ENCODE measurements at places on chromosomes 5 and 9. TPM values are rescaled to one million over a fixed set of nuclear protein-coding genes. Genes with fewer than 3 reads are reported as not detected.

- peak; percentile 50 for DNase-seq
Measured at GRCh38 chr9:33466565-33467495, 6.9 kb downstream of the NOL6 start.

DNA sequence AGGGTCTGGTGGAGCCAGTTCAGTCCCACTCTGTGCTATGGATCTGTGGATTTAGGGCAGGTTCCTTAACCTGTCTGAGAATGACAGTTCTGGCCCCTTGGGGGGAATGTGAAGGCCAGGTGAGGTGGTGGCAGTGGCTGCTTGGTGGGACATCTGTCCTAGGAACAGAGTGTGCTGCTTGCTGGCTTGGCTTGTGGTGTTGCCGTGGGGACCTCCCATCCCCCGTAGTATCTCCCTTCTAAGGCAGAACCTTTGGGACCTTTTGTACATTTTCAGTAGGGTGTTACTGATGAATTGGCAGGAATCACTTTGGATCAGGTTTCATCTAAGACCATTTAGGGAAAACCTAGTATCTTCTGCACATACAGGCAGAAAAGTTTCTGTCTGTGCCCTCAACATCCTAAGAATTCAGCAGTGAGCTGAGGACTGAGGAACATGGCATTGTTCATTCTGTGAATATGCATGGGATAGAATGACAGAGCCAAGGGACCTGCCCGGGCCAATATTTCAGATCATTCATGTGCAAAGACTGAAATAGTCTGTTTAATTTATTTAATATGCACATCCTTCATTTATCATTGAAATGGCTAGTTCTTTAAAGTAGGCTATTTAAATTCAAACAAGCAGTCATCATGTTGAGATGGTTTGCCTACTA lies 64.6 kb downstream of the WNK2 start:
- DNase-seq, result no peak

- no peak for DNase-seq
Measured at GRCh38 chr9:95499847-95500246, 16.9 kb downstream of the PTCH1 start.

DNA sequence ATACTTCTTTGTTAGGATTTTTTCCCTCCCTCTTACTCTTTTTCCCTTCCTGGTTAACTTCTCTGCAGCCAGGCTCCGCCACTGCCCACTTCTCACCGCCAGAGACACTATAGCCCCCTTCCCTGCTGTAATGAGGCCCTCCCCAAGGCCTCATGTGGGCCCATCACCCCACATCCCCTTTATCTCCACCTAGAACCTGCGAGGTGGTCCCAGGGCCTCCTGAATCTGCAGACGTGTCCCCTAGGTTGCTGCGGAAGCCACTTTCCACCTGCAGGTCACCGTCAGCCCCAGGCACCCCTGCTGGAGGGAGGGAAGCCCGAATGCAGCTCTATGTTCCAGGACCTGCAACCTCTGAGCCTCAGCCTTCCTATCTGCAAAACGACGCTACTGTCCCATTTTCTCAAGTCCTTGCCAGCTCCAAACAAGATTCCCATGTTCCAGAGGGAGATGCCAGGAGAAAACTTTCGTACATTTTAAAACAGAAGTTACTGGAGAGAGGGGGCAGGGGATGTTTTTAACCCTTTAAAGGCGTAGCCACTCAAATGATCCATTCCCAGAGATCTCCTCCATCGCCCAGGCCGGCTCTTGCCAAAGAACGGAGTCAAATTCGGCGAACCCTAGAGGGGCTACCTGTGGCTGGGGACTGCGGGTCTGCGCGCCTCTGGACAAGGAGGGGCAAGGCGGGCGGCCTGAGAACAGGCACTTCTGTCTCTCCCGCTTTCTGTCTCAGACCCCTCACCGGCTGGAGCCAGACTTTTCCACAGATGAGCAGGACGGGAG lies 929 bp downstream of the SH3PXD2B start:
- DNase-seq, result no peak

GRCh38 chr5:50699737-50700136 lies 33.3 kb downstream of the PARP8 start:
- DNase-seq, result no peak

- no peak for DNase-seq
Measured at GRCh38 chr5:73673161-73673591, 47.2 kb downstream of the ARHGEF28 start.

- no peak for DNase-seq
Measured at GRCh38 chr5:52893863-52894262, 95.3 kb upstream of the ITGA2 start.

DNA sequence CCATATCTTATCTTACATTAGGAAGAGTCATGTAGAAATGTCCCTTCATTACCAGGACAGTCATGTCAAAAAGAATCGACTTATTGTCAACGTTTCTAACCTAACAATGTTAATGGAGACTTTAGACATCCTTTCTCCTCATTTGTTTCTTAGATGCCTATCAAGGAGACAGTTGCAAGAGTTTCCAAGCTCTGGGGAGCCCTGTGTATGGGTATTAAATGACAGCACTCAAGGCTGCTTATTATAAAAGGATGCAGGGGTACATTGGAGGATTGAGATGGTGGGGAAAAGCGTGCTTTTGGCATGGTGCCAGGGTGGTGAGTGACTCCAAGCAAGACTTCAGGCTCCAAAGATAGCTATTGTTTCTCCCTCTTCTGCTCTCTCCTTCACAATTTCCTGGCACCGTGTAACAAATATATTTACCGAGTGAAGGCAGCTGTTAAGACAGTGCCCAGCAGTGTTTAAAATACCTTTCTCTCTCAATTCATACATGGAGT lies 461.3 kb upstream of the CLINT1 start:
- DNase-seq, result no peak

DNA sequence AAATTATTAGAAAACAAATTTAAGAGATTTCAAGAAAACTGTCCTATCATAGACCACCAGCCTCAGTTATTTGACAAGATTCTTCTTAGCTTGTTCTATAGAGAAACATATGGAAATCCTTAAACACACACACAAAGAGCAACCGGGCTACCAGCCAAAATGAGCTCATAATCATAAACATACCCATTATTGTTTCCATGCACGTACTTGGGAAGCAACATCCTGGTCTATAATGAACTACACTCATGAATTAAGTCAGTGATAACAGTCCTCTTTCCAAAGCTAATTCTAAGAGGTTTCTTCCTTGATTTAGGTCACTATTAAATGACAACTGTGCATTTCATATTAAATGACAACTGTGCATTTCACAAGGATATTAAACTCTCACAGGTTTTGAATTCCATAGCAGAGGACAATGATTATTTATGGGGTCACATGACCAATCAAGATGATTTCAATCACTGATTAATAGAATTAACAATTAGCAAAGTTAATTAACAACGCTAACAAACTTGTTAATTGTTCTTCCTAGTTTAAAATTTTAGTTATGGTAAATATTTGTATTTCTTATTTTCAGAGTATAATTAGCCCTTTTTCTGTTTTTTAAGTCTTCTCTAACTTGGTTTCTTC lies 77.0 kb downstream of the OXCT1 start:
- no peak for DNase-seq

DNA sequence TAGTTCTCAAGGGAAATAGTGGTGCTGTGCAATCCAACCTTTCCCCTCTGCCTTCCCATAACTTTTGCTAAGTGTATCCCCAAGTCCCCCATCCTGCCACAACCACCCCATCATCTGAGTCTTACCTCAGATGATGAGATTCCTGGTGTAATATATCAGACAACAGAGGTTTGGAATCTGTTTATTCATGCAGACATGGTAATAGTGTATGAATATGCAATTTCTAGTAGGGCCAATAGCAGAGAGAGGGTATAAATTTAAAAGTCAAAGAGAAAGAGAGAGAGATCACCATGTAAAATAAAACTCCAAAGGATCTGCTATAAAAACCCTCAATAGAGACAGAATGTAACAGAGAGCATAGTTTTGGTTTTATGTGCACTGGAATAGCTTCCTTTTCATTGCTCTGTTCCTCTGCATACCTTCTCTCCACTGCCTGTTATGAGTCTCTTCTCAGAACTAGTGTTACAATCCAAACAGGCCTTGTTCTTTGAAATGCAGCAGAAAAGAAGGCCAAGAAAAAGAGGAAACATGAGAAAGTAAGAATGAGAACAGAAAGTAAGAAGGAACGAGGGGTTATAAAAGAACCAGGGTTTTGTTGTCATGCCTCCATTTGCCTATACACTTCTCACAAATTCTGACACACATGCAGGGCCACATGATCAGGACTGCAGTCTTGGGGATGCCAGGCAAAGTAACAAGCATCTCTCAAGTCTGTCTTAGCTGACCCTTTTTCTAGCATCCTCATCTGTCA lies 278.0 kb downstream of the CETN3 start:
- DNase-seq, result no peak

DNA sequence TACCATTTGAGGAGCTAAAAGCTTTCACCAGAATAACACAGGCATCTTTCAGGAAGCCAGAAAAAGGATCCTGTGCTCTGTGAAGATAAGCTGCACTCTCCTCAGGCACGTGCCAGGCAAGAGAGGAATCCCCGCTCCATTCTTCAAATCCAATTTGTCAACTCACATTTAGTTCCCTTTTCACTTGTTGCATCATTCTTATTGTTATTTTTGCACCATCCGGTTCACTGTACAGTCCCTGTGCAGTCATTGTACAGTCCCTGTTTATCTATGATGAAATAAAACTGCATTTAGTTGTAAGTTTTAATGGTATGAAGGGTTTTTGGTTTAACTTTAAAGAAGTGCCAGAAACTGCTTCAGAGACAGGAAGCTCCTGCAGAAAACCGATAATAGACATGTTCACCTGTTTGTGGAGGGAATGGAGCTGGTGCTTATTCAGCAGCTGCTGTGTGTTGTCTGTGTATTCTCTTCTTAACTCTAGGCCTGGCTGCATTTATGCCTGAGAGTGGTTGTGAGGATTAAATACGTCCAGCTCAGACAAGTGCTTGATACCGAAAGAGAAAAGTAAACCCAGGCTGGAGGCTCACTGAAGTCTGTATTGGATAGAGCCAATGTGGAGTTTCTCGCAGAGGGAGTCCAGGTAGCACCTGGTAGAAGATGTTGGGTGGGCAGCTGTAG lies 22.4 kb downstream of the IFNW1 start:
- no peak for DNase-seq

GRCh38 chr5:87210743-87211142 lies 56.9 kb upstream of the RASA1 start:
- DNase-seq, result no peak

GRCh38 chr9:1717882-1718281 lies 297.3 kb upstream of the SMARCA2 start:
- no peak for DNase-seq

GRCh38 chr9:84620338-84620737 lies 49.2 kb upstream of the NTRK2 start:
- no peak for DNase-seq

GRCh38 chr9:33202552-33203201 lies 35.5 kb upstream of the B4GALT1 start:
- peak; percentile 41 for DNase-seq

DNA sequence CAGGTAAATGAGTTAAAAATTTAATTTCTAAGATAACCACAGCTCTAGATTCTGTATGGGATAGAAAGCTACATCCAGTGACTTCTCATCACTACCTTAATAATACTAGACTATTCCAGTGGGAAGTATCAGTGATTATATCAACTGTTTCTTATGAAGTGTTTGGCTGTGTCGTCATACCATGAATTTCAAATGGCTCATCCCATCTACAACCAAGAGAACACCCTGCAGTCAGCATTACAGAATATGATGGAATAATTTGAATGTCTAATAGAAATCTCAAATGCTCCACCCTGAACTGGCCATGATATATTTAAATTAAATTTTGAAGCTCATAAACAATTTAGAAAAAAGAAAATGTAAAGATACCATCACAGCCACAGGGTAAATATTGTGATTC lies 245.0 kb downstream of the ADAMTSL1 start:
- DNase-seq, result no peak

The KCNV2 gene
- not detected for total RNA-seq

The IFNA13 gene
- total RNA-seq, result not detected

The LCN9 gene
- total RNA-seq, result not detected

The PCDHGC5 gene
- total RNA-seq, result 5.9 TPM

The CATSPER3 gene
- total RNA-seq, result 1.3 TPM

The C5orf63 gene
- total RNA-seq, result 7.2 TPM

The RASGRF2 gene
- 45.3 TPM for total RNA-seq

The NAA35 gene
- total RNA-seq, result 20.3 TPM

The TOR2A gene
- 15.3 TPM for total RNA-seq

The CD14 gene
- 54.6 TPM for total RNA-seq
